ENCODE measurements at places on chromosomes 5 and 9. TPM values are rescaled to one million over a fixed set of nuclear protein-coding genes. Genes with fewer than 3 reads are reported as not detected.

GRCh38 chr9:94881940-94882339 lies 155.4 kb downstream of the AOPEP start:
- no peak for DNase-seq

DNA sequence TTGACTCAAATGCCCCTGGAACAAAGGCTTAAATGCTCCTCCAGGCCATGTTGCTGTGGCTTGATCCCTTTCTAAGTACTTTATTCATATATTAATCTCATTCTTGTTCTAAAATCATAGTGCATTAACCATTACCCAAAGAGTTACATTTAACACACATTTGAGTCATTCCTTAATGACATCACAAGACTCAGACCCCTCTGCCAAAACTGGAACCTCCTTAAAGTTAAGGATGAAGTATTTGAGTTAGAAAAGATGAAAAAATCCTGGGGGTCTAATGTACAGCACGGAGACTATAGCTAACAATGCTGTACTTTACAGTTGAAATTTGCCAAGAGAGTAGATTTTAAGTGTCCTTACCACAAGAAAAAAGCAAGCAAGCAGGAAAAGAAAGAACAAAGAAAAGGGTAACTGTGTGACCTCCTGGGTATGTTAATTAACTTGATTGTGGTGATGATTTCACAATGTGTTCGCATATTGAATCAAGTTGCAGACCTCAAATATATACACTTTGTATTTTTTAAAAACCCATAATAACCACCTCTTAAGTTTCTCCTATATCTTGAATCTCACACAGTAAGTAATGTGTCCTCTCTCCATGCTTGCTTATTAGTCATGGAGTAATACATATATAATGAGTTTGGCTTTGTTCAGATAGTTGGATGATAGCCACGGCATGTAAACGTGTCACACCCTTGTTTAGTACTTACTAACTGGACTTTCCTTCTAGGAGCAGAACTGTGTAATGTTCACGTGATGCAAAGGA lies 376.9 kb downstream of the SEMA5A start:
- no peak for DNase-seq

IFNK gene
- not detected for total RNA-seq

GRCh38 chr9:96419691-96419969 lies 1.5 kb upstream of the ZNF367 start:
- no peak for DNase-seq

DNA sequence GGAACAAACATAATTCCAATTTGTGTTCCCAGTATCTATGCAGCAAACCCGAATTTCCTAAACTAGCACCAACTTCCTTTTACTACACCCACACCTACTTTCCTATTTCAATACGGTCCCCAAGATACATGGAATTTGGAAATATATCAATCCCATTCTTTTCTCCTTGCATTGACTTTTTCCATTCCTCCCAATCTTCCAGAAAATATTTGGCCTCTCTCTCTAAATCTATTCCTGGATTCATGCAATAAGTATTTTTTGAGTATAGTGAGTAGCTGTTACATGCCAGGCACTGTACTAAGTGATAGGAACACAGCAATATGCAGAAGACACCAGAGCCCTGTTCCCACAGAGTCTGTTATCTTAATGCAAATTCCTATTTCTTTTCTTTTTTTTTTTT lies 216.2 kb upstream of the PIK3R1 start:
- DNase-seq, result no peak

DNA sequence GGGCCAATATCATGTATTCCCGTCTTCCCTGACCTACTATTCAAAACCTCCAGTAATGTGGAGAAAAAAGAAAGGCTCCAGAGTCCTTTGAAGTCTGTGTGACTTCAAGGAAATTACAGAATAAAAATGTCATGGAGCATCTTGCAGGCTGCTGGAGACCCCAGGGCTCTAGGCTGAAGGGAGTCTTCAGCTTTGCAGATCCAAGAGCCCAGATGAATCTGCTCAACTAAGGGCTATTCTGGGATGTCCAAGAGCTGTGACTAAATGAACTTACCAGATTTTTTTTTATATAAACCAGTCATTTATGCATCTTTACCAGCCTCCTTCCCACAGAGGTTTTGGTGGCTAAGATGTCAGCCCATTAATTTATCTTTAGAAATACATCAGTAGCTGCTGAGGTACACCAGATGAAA lies 167.3 kb downstream of the MUSK start:
- peak; percentile 10 for DNase-seq

GRCh38 chr9:137488327-137488653 lies 29.2 kb upstream of the NSMF start:
- no peak for DNase-seq

GRCh38 chr5:41921166-41921565 lies 3.9 kb upstream of the FBXO4 start:
- DNase-seq, result no peak

- DNase-seq, result peak; percentile 8
Measured at GRCh38 chr5:52784737-52785136, 3.0 kb upstream of the ITGA1 start.

- no peak for DNase-seq
Measured at GRCh38 chr5:159359408-159359807, 29.1 kb upstream of the IL12B start.

GRCh38 chr9:76658510-76659231 lies 105.6 kb upstream of the PCA3 start:
- peak; percentile 47 for DNase-seq

HAVCR2 gene
- 0.39 TPM for total RNA-seq

- DNase-seq, result no peak
Measured at GRCh38 chr5:151906246-151906645, 18.4 kb downstream of the GLRA1 start.

GRCh38 chr9:93387791-93388190 lies 63.7 kb upstream of the FAM120A start:
- no peak for DNase-seq

DNA sequence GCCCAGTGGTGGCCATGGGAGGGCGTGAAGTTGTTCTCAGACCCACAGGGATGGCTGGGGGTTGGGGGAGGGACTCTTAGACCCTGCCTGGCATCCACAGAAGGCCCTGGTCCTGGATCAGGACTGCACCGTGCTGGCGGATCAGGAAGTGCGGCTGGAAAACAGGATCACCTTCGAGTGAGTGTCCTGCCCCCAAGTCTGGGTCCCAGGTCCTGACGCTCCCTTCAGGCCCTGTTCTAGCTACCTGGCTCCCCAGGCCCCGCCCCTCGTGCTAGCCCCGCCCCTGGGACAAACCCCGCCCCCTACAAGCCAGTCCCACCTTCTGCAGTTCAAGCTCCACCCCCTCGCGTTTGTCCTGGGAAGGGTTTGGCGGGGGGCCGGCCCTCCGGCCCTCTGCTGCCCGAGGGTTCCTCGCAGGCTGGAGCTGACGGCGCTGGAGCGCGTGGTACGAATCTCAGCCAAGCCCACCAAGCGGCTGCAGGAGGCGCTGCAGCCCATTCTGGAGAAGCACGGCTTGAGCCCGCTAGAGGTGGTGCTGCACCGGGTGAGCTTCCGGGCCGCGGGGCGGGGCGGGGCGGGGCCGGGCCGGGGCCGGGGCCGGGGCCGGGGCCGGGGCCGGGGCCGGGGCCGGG lies 12.9 kb downstream of the RGS14 start:
- DNase-seq, result no peak

FAM174A gene
- total RNA-seq, result 16.3 TPM

- DNase-seq, result peak; percentile 51
Measured at GRCh38 chr9:91775011-91775707, 174.9 kb downstream of the ROR2 start.

- DNase-seq, result no peak
Measured at GRCh38 chr5:73946919-73947602, 321.1 kb downstream of the ARHGEF28 start.

- no peak for DNase-seq
Measured at GRCh38 chr9:7965063-7965462, 165.5 kb upstream of the DMAC1 start.

GRCh38 chr9:121340676-121341392 lies 29.2 kb downstream of the STOM start:
- DNase-seq, result peak; percentile 42

DNA sequence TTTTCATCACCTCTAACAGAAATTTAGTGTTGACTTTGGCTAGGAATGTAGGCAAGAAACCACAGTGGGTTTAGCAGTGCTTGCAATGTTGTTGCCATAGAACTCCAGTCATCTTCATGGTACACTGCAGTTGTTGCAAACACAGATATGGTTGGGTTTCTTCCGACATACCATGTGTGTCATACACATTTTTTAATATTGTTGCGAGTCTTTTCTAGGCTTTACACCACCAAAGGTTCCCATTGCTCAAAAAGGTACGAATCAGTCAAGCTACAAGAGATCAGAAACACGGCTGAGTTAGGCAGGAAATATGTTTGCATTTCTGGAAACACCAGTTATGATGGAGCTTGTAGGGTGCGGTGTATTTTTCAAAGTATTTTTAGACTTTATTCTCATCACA lies 172.4 kb downstream of the SYK start:
- DNase-seq, result no peak

DNA sequence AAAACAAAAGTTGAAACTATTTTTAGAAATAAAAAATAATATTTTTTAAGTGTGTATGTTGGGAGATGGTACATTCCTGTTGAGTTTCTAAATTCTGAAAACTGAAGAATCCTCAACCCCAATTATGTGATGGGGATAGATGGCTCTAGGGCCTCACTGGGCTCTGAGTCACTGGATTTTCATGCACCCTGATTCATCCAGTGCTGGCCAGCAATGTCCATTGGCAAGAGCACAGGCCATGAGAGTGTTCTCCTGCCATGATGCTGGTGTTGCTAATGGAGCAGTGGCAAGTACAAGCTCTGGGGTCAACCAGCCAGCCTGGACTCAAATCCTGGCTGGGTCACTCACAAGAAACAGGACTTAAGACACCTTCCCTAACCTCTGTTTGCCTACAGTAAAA lies 23.3 kb downstream of the SMIM23 start:
- DNase-seq, result no peak

DNA sequence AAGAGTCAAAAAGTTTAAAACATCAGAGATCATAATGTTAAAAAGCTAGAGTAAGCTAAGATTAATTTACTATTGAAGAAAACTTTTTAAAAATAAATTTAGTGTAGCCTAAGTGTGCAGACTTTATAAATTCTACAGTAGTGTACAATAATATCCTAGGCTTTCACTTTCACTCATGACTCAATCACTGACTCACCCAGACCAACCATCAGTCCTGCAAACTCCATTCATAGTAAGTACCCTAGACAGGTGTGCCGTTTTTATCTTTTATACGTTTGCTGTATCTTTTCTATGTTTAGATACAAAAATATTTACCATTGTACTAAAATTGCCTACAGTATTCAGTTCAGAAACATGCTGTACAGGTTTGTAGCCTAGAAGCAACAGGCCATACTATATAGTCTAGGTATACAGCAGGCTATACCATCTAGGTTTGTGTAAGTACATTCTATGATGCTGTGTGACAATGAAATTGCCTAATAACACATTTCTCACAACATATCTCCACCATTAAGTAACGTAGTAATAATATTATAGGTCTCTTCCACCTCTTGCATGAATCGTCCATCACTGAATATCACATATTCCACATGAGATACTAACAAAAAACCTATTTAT lies 59.2 kb downstream of the MEGF9 start:
- peak; percentile 74 for DNase-seq

TSLP gene
- total RNA-seq, result not detected

CKMT2 gene
- total RNA-seq, result not detected

DNA sequence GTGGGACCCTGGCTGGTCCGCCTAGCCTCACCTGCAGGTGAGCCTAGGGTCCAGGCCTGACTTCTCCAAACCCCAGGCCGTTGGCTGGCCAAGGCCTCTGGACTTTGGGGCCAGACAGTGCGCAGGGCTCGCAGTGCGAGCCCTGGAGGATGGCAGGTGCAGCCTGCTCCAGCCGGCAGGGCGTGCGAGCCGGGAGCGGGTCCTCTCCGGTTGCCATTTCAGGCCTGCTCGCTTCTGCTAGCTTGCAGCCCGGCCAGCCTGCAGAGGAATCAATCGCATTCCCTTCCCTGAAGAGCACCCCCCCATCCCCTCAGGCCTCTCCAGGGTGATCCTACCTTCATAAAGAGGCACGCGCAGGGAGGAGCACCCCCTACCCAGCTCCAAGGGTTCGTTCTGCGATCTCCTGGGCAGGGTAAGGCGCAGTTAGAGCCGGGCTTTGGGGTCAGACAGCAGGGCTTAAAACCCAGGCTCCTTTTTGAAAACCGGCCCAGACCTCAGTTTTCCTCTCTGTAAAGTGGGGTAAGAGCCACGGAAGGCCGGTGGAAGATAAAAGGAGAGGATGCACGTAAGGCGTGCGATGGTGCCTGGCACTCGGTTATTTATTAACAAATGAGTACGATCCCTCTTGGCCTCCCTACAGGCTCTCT lies 6.2 kb downstream of the BARHL1 start:
- no peak for DNase-seq

DNA sequence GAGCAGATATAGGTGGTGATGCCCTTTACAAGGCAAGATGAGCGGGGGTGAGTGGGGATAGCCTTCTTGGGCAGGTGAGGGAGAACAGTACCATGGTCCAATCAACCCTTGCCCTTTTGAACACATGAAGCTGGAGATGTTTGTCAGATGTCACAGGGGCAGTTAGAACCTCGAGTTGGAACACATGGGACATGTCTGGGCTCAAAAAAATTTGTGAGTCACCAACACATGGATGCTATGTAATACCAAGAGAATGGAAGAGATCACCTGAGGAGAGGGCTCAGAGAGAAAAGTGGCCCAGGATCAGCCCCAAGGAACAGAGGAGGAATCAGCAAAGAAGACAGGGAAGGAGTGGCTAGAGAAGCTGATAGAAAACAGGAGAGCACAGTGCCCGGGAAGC lies 4.7 kb downstream of the PHYKPL start:
- no peak for DNase-seq

GBA2 gene
- total RNA-seq, result 39.2 TPM

LCN12 gene
- total RNA-seq, result not detected

DNA sequence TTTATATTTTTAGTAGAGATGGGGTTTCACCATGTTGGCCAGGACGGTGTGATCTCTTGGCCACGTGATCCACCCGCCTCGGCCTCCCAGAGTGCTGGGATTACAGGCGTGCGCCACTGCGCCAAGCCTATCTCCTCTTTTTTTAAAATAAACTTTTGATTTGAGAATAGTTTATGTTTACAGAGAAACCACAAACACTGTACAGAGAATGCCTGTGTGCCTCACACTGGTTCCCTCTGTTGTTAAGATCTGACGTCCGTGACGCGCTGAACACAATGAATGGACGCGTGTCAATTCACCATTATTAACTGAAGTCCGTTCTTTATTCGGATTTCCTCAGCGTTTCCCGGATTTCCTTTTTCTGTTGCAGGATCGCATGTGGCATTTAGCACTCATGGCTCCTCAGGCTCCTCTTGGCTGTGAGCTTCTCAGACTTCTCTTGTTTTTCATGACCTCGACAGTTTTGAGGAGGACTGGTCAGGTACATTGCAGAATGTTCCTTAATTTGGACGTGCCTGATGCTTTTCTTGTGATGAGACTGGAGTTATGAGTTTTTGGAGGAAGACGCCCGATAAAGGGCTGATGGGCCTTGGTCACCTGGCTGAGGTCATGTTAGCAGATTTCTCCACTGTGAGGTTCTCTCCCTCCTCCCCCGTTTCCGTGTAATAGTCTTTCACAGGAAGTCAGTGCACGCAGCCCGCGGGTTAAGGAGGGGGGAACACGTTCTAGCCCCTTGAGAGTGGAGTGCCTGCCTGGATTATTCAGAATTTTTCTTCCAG lies 69.6 kb downstream of the ANKRD33B start:
- no peak for DNase-seq

GGTA1 gene
- total RNA-seq, result not detected

GRCh38 chr9:28628031-28628430 lies 1054.8 kb upstream of the C9orf72 start:
- DNase-seq, result no peak
